ENCODE measurements at places on chromosomes 2 and 18.
A peak's percentile ranks its signal among the peaks of the same experiment; 100 is the strongest.

GRCh38 chr2:65688141-65688886 is 255.9 kb upstream of the SPRED2 start:
- no peak for DNase-seq

DNA sequence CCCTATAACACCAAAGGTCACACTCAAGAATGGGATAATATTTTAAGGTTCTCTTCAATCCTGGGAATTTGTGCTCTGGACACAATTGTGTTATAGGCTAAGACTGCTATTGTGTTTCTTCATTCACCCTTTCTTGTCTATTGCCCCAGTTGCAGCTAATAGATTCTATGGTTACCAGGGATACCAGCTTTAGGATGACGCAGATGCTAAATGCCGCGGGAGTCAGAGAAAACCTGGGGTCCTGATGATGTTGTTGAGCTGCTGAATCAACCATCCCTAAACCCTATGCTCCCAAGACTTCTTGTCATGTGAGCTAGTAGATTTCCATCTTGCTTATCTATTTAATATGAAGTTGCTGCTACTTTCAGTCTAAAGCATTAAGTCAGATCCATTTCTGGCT is 5.4 kb downstream of the CRYGD start:
- DNase-seq, result no peak

GRCh38 chr2:140895378-140895777 is 1235.4 kb downstream of the LRP1B start:
- DNase-seq, result no peak

DNA sequence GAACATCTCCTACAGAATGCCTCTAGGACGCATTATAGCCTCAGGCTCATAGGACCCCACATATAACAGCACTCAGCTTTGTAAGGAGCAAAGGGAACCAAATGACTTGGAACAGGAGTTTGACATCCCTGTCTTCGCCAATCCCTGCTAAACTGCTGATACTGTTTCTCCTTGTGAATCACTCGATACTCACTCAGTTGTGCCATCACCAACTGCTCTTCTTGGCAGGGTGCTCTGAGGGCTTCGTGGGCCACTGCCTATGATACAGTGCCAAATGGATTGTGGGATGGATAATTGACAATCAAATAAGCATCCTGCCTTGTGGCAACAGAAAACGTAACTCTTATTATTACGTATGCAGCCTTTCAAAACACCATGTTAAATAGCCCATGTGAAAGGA is 396.3 kb downstream of the RIT2 start:
- DNase-seq, result no peak

GRCh38 chr18:49861659-49862058 is 48.3 kb upstream of the ACAA2 start:
- no peak for DNase-seq

- DNase-seq, result peak; percentile 83
These were observed 80.4 kb downstream of the EPB41L3 start for GRCh38 chr18:5463390-5463789.

DNA sequence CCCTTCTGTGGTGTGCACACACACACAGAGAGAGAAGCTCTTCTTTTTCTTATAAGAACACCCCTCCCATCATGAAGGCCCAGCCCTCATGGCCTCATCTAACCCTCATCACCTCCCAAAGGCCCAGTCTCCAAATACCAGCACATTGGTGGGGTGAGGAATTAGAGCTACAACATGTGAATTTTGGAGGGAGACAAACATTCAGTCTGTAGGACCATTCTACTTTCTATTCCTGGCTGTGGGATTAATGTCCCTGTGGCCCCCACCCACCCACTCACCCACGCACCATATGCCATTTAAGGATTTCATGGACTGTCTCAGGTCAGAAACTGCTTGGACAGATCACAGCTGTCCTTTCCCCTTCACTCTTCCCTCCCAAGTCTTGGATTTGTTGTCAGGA is 190.2 kb downstream of the GBX2 start:
- DNase-seq, result no peak
